ENCODE measurements at places on chromosomes 1 and 21.

GRCh38 chr1:204650911-204651570 is 34.5 kb downstream of the LRRN2 start:
- no peak for DNase-seq

DNA sequence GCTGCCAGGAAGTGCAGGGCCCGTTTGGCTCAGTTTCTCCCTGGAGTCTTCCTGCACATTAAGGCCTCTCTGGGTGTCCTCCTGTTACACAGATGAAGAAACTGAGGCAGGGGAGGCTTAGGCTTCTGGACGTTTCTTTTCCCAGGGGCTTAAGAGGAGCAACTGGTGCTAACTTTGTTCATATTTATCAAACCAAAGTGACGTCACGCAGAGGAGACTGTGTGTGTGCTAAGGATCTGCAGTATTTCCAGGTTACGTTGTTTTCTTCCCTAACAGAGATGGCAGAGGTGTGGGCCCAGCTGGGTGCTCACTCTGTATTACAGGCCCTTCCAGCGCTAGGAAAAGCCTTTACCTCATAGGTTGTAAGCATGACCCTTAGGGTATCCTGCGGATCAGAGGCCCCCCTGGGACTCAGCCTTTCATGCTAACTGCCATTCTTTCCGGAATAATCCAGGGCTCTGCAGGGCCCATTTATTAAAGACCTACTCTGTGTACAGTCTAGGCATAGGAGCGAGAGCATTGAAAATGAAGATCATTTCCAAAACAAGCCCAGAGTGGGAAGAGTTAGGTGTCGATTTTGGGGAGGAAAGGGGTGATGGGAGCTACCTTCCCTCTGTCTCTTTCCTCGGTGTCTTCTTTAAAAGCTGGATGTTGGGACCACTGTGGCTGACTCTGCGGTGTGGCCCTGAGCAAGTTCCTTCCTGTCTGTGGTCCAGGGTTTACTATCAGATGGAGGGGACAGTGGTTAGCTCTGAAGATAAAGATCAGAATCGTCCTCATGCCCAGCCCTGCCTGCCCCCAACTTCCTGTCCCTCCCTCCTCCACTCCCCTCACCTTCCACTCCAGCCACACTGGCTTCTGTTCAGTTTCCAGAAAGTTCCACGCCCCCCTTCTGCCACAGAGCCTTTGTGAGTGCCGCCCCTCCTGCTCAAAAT is 4.6 kb downstream of the AGTRAP start:
- DNase-seq = no peak

GRCh38 chr1:17212487-17213121 is 7.7 kb downstream of the PADI1 start:
- DNase-seq = no peak

GRCh38 chr1:46288485-46289133 is 14.8 kb downstream of the LRRC41 start:
- no peak for DNase-seq

GRCh38 chr1:112011202-112011601 is 21.7 kb upstream of the KCND3 start:
- DNase-seq = no peak

GRCh38 chr1:174800876-174801275 is 198.9 kb upstream of the CACYBP start:
- no peak for DNase-seq

All from GOT3 (cell line).